ENCODE measurements at places on chromosomes 7 and 10.

GRCh38 chr10:88987243-88987725 lies 3.3 kb upstream of the FAS start:
- no peak for DNase-seq

GRCh38 chr7:1236132-1236661 lies 3.5 kb downstream of the UNCX start:
- DNase-seq, result no peak

DNA sequence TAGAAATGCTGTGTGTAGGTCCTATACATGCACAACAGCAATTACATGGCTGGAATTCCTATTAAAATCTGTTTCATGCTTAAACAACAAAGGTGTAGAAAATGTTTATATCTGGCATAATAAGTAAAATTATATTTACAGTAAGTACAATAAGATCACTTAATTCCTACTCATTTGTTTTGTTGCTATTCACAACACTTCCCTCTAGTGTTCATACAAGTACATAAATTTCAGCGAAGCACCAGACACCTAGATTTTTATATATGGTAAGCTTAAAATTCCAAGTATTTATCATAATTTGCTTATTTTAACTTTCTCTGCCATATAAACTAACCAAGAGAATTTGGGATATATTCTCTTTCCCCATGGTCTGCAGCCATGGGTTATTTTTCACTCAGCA lies 51.8 kb upstream of the ANK3 start:
- DNase-seq, result no peak

GRCh38 chr10:15120523-15120922 lies 23.4 kb downstream of the RPP38 start:
- no peak for DNase-seq

DNA sequence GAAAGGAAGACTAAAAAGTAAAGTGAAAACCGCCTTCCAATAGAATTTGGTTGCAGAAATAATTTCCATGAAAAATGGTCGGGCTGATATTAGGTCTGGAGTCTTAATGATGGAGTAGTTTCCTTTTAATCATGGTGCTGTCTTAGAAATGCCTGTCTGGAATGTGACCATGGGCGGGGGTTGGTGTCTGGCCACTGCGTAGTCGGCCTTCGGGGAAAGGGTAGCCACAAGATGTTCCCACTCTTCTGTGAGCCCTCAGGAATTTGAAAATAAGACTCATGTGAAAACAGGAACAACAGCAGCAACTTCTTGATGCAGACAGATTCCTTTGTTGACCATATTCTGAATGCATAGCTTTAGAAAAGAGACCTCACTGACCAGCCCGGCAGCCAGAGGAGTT lies 176.8 kb downstream of the KIAA1217 start:
- DNase-seq, result peak; percentile 31

DNA sequence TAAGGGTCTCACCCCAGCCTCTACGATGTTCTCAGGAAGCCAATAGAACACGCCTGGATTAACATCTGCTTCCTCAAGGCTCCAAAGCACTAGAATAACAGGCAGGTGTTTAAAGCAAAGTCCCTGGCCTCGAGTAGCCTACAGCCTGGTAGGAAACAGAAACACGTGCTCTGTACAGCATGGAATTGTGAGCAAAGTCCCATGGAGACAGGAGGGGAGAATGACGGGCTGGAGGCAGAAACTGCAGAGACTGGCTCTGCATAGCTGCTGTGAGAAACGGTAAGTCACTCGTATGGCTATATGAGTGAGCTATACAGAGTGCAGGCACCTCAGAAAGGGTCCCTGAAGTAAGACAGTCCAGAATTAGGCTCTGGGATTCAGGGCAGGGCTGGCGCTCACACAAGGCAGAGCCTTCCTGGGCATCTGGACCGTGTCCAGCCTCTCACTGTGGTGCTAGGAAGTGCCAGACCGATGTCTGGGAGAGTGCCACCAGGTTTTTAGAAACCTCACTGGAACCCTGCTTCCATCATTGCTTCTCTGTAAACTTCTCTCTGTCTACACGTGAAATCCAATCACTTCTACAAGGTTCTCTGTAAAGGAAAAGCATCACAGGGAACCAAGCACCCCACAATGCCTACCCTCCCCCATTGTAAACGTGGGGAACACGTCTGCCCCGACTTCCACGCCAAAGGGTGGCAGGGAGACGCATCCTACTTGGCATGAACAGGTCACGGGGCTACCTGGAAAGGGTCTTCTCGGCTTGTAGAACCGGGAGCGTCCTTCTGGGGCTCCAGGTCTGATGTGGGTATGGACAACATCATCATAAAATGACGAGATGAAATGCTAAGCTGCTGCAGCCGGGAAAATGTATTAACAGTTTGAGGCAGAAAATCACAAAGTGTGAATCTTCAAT lies 38.8 kb upstream of the SHH start:
- no peak for DNase-seq

GRCh38 chr10:26737730-26738129 lies 40.2 kb downstream of the PDSS1 start:
- no peak for DNase-seq

DNA sequence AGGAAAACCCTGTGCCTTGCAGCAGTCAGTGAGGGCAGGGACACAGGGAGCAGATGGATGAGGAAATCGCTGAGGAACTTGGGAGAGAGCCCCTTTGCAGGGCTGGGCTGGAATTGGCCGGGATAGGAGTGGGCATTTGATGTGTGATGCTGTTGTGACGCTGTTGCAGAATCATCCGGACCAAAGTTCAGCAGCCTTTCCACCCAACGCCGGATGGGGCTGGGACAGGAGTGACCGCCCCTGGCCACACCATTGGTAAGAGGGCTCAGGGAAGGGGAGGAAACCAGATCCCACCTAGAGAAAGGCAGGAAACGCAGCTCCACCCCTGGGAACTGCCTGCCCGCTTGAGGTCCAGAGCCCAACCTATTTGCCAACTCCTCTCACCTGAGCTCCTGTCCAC lies 33.9 kb downstream of the PAX2 start:
- DNase-seq, result no peak

DNA sequence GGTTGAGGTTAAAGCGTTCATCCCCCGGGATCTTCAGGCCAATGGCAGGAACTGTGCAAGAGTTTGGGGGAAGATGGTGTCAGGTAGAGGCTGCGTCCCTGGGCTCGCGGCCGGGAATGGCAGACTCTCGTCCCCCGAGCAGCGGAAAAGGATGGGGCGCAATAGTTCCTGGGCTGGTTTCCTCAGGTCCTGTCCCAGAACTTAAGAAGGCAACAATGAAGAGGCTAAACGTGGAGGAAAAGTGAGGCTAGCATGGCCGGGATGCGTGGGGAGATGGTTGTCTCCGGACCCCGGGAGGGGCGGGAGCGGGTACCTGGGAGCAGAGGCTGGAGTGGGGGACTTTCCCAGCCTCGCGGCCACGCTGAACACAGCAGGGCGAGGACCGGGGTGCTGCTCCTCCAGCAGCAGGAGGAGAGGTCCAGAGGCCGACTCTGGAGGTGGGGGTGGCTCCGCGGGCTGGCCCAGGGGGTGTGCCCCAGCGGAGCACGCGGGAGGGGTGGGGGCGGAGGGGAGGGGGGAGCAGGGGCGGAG lies 882 bp downstream of the IRF5 start:
- DNase-seq, result no peak

GRCh38 chr7:108589874-108590273 lies 20.2 kb downstream of the DNAJB9 start:
- DNase-seq, result no peak

DNA sequence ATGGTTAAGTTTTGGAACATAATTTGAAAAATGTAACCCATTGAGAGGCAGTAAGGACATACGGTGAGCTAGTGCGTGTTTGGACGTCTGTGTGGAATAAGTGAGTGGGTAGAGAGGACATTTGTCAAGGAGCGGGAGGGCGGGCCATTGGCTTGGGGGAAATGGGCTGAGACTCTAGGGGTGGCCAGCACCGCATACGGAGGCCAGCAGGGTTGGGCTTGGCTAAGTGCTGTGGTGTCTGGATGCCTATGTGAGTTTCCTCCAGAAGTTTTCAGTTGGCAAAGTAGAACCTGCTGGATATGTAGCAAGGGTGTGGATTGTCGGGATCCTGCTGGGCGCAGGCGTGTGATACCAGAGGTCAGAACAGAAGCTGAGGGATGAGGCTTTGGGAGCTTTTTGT lies 103.0 kb downstream of the TCF7L2 start:
- DNase-seq, result no peak
